Stimulated activated CD4-positive, alpha-beta T cell treated with anti-CD3 and anti-CD28 coated beads, Interleukin-1b, Interleukin-23, amount 100 ng/mL, for 1 hour (primary cell): ENCODE measurements at places on chromosomes 5 and 9.

DNA sequence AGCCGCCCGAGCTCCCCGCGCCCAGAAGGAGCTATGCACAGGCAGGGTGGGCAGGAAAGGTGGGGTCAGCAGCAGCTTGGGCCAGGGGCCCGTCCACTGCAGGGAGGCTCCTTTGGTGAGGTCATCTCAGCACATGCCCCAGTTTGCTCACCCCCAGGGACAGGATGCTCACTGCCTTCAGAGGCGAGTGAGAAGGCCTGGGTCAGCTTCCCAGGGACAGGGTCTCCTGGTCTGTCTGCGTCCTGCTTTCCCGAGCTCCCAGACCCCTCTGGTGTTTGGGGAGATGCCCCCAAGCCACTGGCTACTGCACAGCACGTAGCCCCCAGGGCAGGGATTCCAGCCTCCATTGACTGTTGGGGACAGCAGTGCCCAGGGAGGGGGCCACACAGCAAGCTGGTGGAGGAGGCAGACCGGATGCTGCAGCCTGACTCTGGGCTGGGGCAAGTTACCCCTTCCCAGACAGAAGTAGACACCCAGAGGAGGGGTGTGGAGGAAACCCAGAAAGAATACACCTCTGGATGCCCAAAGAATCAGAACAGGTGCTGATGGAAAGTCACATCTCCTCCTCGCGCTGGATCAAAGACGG, 581 bp upstream of the SARDH start:
- no peak for DNase-seq

DNA sequence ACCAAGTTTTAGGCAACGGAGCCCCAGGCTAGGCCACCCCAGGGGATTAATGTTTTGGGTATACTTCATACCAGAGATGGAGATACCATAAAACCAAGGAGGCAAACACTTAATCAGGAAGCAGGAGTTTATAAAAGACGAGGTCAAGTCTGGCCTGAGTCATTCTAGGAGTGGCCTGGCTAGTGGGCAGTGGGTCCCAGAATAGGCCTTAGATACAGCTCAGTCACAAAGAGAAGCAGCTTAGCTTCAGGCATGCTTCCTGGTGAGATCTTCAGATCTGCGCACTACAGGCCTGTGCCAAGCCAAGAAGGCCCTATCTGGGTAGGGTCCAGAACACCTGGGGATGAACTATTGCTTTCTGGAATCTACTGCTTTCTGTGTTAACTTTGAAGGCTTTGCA, 20.6 kb upstream of the NR5A1 start:
- DNase-seq, result no peak

GRCh38 chr9:112037281-112038016, 137.6 kb downstream of the SUSD1 start:
- DNase-seq, result no peak

GRCh38 chr9:109176963-109177362, 9.9 kb upstream of the FRRS1L start:
- DNase-seq, result no peak

GRCh38 chr9:21904371-21904770, 89.8 kb downstream of the CDKN2A start:
- no peak for DNase-seq

DNA sequence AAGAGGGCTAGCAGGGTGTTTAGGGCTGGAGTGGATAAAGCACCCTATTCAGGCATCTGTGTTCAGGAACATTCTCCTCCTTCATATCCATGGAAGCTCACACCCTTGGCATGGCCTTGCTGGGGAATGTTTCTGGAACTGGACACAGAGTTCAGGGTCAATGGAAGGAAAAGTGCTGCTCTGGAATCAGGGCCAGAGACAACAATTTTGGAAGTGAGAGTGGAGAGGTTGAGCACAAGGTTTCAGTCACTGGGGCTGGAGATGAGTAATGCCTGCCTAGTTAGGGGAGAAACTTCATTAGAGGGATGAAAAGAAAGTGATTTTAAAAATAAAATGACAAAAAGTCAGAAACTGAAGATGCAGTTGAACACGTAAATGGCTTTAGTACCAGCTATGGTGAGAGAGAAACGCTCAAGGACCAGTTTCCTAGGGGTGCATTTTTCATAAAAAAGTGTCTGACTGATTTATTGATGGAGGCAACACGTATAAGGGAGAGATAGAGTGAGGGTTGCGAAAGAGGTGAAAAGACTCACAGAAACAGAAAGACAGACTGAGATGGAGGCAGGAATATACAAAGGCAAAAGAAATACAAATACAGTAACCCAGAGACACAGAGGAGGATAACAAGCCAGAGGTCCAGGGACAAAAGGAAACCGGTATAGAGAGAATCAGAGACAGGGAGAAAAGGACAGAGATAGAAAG, 8.0 kb upstream of the TNFSF15 start:
- no peak for DNase-seq

GRCh38 chr5:75051217-75051751, 1.1 kb downstream of the GCNT4 start:
- no peak for DNase-seq

- no peak for DNase-seq
Observed at GRCh38 chr5:172003746-172004145, 2.7 kb downstream of the FBXW11 start.

DNA sequence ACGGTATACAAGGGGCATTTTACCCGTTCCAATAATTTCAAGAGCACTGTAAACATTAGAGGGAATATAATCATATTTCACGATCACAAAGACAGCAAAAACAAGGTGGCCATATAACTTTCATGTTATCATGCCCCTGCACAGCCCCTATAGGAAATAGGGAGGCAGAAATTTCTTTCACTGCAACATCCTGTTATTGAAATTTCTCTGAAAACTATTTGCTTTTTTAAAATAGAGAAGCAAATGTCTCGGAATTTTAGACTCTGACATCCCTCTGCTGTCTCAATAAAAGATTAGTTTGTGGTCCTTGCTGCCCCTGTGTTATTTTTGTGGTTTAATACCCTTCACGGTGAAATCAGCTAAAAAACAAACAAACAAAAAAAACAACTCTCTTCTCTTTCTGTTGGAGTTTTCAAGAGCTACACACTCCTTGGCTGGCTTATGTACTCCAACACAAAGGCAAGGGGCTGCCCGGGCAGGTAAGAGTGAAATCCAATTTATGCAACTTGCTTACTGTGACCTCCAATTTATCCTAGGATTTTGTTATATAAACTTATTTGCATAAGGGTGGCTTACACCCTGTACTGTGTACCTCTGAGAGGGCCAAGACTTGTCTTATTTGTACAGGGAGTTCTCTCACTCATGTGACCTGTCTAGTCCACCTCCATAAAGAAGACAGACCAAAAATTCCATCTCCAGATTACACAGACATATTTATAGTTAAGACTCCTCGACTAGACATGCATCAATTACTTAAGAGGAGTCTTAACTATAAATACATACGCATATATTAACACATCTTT, 223.6 kb downstream of the MLLT3 start:
- no peak for DNase-seq

GRCh38 chr9:89036383-89036782, 45.1 kb downstream of the S1PR3 start:
- no peak for DNase-seq

- DNase-seq, result no peak
Observed at GRCh38 chr5:163534492-163535094, 29.2 kb downstream of the MAT2B start.

- no peak for DNase-seq
Observed at GRCh38 chr9:110640736-110641135, 27.9 kb upstream of the MUSK start.

DNA sequence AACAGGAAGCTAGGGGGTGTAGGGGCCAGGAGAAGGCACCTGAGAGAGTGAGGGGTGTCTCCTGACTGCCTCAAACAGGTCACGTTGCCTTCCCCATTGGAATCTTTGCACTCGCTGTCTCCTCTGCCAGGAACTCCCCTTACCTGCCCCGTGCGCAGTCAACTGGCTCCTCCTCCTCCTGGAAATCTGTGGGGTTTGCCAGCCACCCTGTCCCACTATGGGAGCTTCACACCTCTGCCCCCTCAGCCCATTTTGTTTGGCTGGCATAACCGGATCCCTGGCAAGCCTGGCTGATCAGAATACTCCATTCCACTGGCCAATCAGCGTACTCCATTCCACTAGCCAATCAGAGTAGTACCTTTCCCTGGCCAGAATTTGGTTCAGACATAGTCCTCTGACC, 10.4 kb upstream of the SLC34A1 start:
- no peak for DNase-seq

DNA sequence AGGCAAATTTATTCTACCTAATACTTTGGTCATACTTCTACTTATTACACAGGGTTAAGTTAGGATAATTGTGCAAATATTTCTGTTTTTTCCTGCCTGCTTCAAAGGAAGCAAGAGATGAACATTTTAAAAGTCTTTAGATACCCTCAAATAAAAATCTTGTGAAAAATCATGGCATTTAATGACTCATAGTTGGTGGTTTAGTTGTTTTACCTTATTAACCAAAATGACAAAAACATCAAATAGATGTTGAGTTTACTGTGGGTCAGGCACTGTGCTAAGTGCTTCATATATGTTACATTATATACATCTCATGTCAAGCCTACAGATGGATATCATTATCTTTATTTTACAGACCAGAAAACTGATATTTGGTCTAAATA, 54.4 kb downstream of the ZNF474 start:
- no peak for DNase-seq

GRCh38 chr9:111095441-111095840, 57.2 kb upstream of the LPAR1 start:
- DNase-seq, result no peak

DNA sequence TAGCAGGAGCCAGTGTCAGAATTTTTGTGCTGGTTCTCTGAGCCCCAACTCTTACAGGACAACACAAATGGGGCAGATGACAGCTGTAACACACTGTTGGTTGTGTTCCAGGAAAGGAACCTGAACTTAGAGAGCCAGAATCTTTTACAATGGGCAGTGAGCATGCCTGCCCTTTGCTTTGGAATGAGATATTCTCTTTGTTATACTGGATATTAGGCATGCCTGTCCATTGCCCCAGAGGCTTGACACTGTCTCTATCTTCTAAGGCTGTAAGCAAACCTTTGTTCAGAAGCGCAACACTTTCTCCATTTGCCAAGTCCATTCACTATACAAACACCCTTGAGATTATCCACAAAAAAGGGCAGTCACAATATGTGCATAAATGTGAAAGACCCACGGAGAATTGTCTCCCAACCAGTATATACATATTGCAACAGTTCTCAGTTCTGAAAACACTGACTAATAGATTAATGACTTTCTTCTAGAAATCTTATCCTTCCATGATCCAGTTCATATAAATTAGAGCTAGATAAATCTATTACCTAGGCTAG, 26.3 kb upstream of the CEP120 start:
- no peak for DNase-seq

DNA sequence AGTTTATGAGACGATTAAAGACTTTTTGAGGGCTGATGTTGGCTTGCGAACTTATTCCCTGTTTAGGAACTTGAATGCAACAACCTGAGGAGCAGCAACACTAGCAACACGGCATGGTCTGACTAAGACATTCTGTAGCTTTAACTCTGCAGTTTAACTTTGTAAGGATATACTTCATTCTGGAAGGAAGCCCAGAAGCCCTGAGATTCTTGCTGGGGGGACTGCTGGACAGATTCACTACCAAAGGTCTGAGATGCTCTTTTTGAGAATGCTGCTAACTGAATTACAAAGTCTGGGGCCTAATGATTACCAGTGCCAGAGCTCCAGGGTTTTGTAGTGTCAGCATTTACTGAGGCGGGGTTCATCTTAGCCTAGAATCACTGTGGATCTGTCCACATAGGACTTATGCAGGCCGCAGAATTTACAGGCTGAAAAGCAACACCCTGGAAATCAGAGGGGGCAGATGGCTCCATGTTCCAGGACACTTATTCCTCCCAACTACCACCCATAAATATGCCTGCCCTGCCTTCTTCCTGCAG, 537.1 kb upstream of the CDH18 start:
- DNase-seq, result no peak

- DNase-seq, result no peak
Observed at GRCh38 chr5:171250738-171251137, 58.3 kb upstream of the TLX3 start.

DNA sequence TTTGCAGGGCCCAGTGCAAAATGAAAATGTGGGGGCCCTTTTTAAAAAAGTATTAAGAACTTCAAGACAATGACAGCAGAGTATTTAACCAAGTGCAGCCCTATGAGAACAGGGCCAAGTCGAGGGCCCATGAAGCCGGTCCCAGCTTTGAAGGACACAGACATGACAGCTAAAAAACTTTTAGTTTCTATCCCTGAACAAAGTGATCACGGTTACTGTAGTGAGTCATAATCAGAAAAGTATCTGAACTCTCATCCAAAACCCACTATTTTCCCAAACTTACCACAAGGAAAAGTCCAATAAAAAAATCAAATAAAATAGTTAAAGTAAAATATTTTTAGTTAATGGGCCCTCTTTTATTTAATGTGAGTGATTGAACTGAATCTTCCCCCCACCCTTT, 126.0 kb downstream of the MEF2C start:
- DNase-seq, result no peak

- no peak for DNase-seq
Observed at GRCh38 chr5:125486634-125487033, 740.2 kb upstream of the ZNF608 start.

GRCh38 chr9:126230692-126231091, 95.9 kb upstream of the MVB12B start:
- no peak for DNase-seq

GRCh38 chr5:35644543-35644942, 26.9 kb downstream of the SPEF2 start:
- no peak for DNase-seq

- no peak for DNase-seq
Observed at GRCh38 chr5:78574731-78575161, 73.8 kb downstream of the LHFPL2 start.

GRCh38 chr5:143674469-143674786, 137.5 kb upstream of the HMHB1 start:
- no peak for DNase-seq

DNA sequence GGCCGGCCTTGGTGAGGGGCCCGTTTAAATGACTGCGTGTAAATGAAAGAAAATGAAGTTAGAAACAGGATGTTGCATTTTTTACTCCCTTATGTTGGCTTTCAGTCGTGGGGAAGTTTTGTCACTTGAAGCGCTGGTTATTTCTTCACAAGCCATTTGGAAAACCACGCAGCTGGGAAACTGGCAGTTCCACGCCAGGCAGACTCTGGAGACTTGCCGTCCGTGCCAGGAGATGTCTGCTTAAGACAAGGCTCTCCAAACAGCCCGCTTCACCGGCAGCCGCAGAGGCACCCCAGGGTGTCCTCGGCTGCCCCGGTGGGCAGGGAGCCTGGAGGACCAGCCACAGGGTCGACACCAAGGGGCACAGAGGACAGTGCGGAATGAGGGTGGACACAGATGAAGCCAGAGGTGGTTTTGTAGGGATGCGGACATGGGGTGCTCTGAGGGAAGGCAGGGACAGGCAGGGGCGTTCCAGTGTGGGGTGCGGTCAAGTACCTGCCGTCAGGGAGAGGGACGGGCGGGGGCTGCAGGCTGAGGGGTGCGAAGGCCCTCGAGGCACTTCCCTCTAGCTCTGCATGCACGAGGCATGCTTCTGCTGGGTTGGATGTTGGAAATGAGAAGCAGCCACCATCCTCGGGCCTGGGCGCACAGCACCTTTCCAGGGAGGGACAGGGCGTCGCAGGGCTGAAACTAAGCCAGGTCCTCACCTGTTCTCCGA, 11.1 kb upstream of the AJM1 start:
- DNase-seq, result no peak
